ENCODE measurements at places on chromosomes 7 and 10.

- no peak for DNase-seq
Measured at GRCh38 chr7:40597517-40597916, 462.7 kb downstream of the SUGCT start.

DNA sequence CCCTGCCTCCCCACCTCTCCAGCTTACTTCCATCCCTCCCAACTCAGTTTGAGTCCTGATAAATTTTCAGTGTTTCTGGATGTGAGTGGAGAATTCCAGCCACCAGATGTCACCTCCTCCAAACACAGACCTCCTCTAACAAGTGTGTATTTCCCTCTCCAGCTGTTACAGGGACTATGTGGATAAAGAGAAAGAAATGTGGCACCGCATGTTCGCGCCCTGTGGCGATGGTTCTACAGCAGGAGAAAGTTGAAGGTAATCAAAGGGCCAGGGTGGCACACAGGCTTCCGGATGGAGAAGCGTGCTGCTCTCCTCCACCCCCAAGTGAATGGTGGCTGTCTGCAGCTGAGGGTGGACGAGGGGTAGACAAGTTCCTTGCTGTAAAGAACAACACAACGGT, 14.7 kb downstream of the FKBP6 start:
- DNase-seq = peak; percentile 20

DNA sequence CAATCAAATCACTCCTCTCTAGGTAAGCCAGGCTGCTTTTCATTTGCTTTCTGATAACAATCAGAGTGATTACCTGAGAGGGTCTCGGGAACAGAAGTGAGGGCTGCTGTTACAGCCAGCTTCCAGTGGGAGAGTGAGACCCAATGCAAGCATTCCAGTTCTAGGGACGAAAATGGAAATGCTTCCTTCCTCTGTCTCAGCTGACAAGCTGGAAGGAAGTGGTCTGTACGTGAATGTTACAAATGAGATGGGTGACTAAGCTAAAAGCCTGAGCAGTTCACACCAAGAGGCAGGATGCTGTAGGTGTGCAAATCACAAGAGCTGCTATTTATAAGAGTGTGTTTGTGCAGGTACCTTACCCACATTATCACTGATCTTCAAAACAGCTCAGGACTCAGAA, 772.4 kb downstream of the GRID1 start:
- DNase-seq = no peak

DNA sequence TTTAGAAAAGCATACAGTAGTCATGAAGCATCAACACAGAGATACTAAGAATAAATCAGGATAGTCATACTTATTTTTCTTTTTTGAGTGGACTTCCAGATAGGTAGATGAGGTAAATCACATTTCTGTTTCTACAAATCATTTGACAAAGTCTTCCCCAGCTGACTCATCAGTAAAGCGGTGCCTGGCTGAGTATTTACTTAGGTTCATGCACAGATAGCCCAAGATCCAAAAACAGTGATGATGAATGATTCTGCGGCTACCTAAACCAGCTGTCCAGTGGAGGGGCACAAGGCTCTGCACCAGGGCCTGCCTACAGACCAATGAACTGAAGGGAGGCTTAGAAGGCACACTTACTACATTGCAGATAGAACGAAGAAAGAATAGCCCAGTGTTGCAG, 113.1 kb downstream of the PARP12 start:
- no peak for DNase-seq

- DNase-seq = no peak
Measured at GRCh38 chr10:117327262-117327661, 48.0 kb downstream of the PDZD8 start.

- no peak for DNase-seq
Measured at GRCh38 chr10:112613620-112614019, 166.6 kb downstream of the VTI1A start.

DNA sequence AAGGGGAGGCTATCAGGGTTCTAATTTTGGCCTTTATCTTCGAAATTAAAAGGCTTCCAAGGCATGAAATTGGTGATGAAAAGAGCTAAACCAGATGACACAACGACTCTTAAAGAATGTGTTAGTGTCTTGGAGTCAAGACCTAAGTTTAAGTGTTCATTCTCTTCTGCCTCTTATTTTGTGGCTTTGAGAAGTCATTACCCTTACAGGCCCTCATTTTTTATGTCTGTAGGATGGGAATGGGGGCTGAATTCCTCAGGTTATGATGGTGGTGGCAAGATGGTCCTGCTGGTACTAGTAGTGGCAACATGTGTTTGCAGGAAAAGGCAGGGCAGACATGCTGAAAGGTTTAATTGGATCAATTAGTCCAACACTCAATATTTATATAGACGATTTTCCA, 15.4 kb downstream of the TAS2R60 start:
- no peak for DNase-seq
